Activated CD4-positive, alpha-beta memory T cell treated with anti-CD3 and anti-CD28 coated beads for 36 hours (primary cell): ENCODE measurements at places on chromosomes 2 and 18. TPM values are rescaled to one million over a fixed set of nuclear protein-coding genes. Genes with fewer than 3 reads are reported as not detected.

Gene TMEM200C
- total RNA-seq = not detected

Gene STK25
- 97.9 TPM for total RNA-seq

Gene SNED1
- total RNA-seq = 2.6 TPM

GRCh38 chr2:106339132-106339531 is 129.1 kb downstream of the RGPD3 start:
- no peak for DNase-seq

DNA sequence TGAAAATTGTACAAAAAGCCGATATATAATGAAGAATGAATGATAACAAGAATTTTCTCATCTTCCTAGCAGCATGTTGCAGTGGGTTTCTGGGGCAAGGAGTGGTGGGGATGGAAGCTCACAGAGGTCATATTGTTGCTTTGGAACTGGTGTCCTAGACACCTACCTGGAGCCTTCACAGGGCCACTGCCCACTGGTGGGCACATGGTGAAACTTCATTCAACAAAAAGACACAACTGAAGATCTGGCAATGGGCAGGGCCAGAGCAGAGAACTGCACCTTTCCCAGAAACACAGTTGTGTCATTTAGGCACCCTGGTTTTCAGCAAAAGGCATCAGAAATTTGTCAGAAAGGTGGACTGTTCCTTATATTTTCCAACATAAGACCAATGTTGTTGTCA is 115.3 kb downstream of the FHOD3 start:
- DNase-seq = no peak

GRCh38 chr2:187774551-187775071 is 220.4 kb upstream of the TFPI start:
- DNase-seq = no peak

DNA sequence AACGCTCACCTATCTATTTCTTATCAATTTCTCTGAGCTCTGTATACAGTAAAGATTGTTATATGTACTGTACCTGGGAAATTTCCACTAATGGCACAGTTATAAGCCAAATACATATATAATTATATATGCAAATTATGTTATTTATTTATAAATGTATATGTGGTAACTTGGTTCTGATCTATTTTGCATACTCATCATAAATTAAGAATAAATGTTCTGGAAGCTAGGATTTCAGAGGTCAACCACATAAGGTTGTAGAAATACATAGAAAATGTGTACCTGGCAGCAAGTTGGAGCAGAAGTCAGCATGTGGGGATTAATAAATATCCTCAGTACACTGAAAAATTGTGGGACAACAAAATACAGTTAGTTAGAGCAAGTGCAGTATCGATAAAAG is 353.7 kb upstream of the ZNF521 start:
- no peak for DNase-seq

Gene CHST9
- not detected for total RNA-seq

Gene DPY30
- total RNA-seq = 89.2 TPM

Gene FEV
- not detected for total RNA-seq

- DNase-seq = no peak
Measured at GRCh38 chr2:69742322-69742952, 503 bp downstream of the ANXA4 start.

- DNase-seq = no peak
Measured at GRCh38 chr18:36075862-36076587, 8.7 kb upstream of the RPRD1A start.

- DNase-seq = no peak
Measured at GRCh38 chr2:46561731-46562450, 82.5 kb downstream of the TMEM247 start.

DNA sequence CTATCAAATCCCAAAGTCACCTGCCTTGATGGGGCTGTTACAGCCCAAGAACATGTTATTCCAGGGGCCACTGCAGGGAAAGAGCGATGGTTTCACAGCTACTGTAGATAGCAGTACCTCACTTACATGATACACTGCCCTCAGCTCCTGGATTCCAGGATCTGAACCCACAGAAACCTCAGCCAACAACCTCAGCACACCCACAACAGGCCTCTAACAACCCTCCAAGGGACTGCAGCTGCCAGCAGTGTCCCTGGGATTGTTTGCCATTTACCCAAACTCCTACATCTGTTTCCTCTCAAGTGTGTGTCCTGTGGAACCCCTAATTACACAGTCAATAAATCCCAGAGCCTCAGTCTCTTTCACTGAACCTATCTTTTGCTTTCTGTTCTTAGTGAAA is 28.2 kb downstream of the OSBPL1A start:
- DNase-seq = peak; percentile 66

Gene ITGB6
- not detected for total RNA-seq

DNA sequence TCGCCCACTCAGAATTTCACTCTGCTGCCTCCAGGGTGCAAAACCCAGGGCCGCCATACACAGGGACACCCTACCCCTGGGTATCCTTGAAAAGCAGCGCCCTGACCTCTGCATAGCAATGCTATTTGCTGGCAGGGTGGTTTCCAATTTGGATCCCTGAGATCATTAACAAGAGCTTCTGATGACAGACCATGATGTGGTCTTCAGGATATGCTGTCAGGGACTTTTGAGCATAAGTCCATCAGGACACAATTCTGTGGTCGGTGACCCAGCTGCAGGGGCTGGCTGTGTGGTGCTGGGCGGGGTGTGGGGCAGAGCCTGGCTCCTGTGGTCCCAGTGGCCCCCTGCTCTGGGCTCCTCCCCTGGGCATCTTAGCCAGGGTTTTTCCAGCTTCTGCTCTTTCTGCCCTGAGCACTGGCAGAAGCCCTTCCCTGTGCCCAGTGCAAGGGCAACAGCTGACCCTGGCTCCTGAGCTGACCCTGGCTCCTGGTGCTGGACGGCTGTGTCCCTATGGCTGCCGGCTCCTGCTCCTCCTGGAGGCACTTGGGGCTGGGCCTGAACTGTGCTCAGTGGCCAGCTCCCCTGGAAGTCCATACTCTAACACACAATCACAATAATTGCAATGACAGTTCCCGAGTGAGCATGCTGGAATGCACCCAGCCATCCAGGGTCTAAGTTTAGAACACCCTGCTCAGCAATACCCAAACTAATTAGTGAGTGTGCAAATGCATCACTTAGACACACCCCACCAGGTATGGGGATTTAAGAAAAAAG is 271.5 kb downstream of the HDAC4 start:
- no peak for DNase-seq

GRCh38 chr2:44680424-44680971 is 261.0 kb upstream of the SIX3 start:
- DNase-seq = no peak

DNA sequence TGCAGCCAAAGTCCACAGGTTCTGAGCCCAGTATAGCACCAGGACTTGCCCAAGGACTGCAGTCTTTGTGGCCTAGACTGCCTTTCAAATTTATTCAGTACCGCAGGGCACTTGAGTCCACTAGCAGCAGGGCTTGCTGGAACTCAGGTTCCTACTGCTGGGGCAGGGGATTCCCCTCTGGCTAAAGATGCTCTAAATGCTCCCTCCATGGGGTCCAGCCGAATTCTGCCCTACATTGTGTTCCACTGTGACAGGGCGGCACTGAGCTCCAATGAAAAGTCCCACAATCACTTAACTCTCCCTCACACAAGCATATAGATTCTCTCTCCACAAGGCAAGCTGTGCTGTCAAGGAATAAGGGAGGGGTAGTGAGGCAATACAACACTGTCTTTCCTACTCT is 518.1 kb upstream of the VRK2 start:
- no peak for DNase-seq

Gene UGT1A8
- not detected for total RNA-seq

- DNase-seq = no peak
Measured at GRCh38 chr2:213150315-213151097, 906 bp downstream of the IKZF2 start.

Gene FSHR
- not detected for total RNA-seq

DNA sequence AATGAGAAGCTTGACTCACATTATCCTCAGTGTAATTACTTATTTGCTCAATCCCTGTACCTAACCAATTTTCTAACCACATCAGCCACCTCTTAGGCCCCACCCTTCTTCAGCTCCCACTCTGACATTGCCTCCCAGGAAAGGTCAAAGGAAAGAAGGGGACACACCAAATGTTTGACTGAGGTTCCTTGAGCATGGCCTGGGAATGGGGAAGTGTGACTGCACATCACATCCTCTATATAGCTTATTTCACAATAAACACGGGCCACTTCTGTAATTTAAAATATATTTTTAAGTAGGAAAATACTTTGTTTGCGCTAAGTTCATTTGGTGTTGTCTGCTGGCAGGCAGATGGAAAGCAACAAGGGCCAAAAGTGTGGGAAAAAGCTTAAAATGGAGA is 3.0 kb upstream of the FIGLA start:
- DNase-seq = no peak

- no peak for DNase-seq
Measured at GRCh38 chr2:240703417-240704341, 12.0 kb downstream of the AQP12A start.

DNA sequence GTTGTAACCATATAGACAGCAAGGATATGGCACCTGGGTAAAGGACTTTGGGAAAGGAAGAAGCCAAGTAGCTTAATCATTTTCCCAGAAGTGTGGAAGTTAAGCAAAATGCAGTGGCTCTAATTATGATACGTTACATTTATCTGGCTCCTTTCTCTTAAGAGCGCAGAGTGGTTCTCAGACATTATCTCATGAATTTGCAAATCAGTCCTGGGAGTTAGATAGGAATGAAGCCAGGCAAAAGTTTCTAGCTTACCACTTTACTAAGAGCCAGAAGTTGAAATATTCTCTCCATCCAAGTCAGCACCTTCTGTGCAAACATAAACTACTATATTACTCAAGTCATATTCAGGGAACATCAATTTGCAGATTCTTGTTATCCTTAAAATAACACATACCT is 10.9 kb upstream of the PIEZO2 start:
- DNase-seq = no peak

DNA sequence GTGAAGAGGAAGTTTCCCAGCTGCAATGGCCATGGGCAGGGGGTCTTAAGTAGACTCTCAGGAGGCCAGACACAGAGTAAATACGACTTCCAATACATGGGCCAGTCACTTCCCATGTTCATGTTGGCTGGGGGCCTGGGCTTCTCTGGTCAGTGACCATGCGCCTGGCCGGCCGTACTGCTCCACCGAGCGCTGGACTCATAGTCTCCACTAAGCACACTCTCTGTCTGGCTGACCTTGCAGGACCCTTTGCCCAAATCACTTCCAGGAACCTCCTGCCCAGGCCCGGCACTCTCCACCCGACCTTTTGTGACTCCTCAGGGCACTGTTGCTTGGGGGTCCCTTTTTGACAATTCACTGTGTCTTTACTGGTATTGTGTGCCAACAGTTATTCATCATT is 69.3 kb downstream of the SOWAHC start:
- DNase-seq = no peak

GRCh38 chr2:112915300-112916144 is 4.6 kb downstream of the IL37 start:
- DNase-seq = peak; percentile 47

- no peak for DNase-seq
Measured at GRCh38 chr2:158130832-158131473, 29.3 kb downstream of the UPP2 start.

GRCh38 chr2:42712934-42713333 is 51.0 kb downstream of the OXER1 start:
- no peak for DNase-seq

Gene SPDYA
- total RNA-seq = 0.92 TPM
